T-helper 17 cell (primary cell): ENCODE measurements at places on chromosomes 7 and 10.

DNA sequence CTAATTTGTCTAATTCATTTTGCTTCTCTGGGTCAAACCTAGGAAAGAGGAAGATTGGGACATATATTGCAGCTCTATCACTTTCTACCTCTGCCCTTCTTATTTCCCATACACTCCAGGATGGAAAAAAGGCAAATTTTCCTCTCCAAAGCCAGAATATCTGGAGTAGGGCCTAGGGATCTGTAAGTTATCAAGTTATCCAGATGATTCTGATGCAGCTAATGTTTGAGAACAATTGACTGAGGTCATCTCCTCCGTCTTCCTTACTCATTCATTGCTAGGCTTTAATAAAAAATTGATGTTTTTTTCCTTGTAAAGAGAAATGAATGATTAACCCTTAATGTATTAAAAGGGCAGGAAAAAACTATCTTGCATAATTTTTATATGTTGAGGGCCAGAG is 211.9 kb upstream of the GLI3 start:
- H3K27me3 ChIP-seq = peaks cover under 1% of the 10 kb centered on the region
- H3K27ac ChIP-seq = no peak overlapping the region
- H3K4me1 ChIP-seq = no peaks in the 10 kb centered on the region
- peaks cover 2% of the 10 kb centered on the region for H3K36me3 ChIP-seq

DNA sequence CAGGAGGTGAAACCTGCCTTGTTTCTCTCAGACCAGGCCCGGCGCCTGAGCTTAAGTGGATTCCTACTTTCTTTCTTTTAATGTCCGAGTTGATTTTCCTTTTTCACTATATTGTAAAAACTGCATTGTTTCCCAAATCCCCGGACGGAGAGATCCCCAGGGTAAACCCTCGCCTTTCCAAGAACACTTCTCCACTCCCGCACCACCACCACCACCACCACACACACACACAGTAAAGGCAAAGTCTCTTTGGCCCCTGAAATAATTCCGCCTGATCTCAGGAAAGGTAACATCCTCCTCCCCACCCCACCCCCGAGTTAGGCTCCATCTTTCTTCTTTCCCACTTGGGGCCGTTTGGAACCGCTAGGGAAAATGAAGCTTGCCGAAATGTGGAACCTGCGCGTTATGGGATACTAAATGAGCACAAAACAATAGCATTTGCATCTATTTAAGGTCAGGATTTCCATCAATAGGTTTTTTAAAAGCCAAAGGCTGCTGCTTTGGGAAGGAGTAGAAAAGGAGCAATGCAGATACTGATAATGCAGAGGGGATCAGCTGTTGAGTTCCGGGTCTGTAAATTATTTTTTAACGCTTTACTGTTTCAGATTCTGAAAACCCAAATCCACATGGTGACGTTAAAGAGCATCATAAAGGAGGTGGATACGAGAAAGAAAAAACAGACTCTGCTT is 2.5 kb downstream of the HPSE2 start:
- no peak overlapping the region for H3K27ac ChIP-seq
- no peak for DNase-seq
- H3K4me1 ChIP-seq = peaks cover 12% of the 10 kb centered on the region
- H3K36me3 ChIP-seq = no peaks in the 10 kb centered on the region

DNA sequence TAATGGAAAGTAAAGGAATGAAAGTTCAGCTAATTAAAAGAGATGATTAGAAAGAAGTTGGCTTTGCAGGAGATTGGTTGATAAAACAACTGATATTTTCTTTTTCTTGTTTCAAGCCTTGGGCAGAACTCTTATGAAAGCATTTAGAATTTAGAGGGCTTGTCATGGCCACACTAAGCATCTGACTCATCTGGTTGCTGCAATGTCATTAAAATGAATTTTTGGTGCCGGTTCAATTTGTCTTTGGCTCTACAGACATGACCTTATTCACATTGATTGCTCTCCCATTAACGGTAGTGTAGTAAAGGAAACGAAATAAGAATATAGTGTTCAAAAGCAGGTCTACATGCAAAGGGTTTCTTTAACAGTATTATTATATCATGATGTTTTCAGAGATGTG is 1012.4 kb upstream of the C7orf33 start:
- no peak overlapping the region for H3K27ac ChIP-seq
- H3K27me3 ChIP-seq = no peaks in the 10 kb centered on the region
- H3K36me3 ChIP-seq = no peaks in the 10 kb centered on the region
- H3K4me3 ChIP-seq = no peak overlapping the region
- H3K4me1 ChIP-seq = no peaks in the 10 kb centered on the region
- no peak for DNase-seq

- H3K4me3 ChIP-seq = no peak overlapping the region
- no peak overlapping the region for H3K27ac ChIP-seq
- H3K27me3 ChIP-seq = no peaks in the 10 kb centered on the region
Measured at GRCh38 chr7:4650433-4651047, 31.6 kb upstream of the FOXK1 start.

DNA sequence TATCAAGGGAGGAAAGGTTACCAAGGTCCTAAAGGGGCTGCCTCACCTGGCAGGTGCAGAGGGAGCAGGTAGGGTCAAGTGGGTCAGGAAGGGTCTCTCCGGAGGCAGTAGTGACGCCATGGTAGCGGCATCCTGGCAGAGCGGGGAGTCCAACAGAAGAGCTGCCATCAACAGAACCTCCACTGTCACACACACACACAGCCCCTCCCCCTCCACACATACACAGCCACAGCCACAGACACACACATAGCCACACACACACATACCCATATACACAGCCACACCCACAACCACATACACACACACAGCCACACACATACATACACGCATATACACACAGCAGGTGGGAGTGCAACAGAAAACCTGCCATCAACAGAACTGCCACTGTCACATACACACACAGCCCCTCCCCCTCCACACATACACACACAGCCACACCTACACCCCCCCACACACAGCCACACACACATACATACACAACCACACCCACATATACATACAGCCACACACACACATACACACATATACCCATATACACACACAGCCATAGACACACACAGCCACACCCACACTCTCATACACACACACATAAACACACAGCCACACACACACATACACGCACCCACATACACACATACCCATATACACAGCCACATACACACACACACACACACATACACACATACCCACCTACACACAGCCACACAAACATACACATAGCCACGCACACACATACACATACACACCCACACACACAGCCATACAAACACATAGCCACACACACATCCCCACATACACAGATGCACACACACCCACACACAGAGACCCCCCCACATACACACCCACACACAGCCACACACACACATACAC is 23.1 kb downstream of the KCP start:
- H3K27ac ChIP-seq = no peak overlapping the region
- peaks cover 4% of the 10 kb centered on the region for H3K4me1 ChIP-seq
- no peak overlapping the region for H3K4me3 ChIP-seq
- H3K36me3 ChIP-seq = peaks cover 2% of the 10 kb centered on the region
- peaks cover 11% of the 10 kb centered on the region for H3K27me3 ChIP-seq
- DNase-seq = no peak

GRCh38 chr10:48518986-48519385 is 85.9 kb downstream of the ARHGAP22 start:
- no peaks in the 10 kb centered on the region for H3K4me1 ChIP-seq
- no peak for DNase-seq
- no peak overlapping the region for H3K27ac ChIP-seq
- no peak overlapping the region for H3K4me3 ChIP-seq

DNA sequence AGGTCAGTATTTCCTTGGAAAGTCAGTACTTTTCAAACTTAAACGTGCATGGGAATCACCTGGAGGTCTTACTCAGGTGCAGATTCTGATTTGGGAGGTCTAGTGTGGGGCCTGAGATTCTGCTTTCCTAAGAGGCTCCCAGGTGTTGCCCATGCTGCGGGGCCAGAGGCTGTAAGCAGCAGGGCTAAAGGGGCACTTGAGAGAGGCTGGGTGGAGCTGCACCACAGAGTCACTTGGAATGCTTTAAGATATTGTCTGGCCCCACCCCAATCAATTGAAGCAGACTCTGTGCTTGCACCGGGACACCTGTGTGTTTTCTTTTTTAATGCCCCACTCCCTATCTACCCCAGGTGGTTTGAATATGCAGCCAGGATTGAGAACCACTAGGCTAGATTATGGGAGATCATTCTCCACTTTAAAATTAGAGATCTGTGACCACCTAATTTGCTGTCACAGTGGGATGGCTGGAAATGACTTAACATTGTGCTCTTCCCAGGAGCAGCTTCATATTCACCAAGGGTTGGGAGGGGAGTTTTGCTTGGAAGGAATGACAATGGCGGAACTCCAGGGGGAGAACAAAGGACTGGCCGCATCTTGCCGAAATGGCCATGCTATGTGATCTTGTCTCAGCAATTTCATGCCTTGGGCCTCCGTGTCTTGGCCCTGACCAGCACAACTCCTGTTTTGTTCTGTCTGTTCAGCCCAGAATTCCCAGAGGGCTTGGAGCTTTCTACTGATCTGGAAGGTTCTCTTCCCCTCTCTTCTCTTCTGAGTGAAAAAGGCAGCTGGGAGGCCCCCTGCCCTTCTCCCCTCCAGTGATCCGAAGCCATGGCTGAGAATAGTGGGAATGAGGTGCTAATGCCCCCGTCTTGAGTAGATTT is 80.2 kb downstream of the FAM241B start:
- DNase-seq = no peak
- H3K27ac ChIP-seq = no peak overlapping the region
- no peaks in the 10 kb centered on the region for H3K4me1 ChIP-seq
- peaks cover 6% of the 10 kb centered on the region for H3K36me3 ChIP-seq
- peaks cover 62% of the 10 kb centered on the region for H3K27me3 ChIP-seq

GRCh38 chr7:28990200-28990960 is 32.2 kb upstream of the TRIL start:
- no peaks in the 10 kb centered on the region for H3K4me1 ChIP-seq
- H3K36me3 ChIP-seq = no peaks in the 10 kb centered on the region
- no peak for DNase-seq
- H3K27me3 ChIP-seq = peaks cover 5% of the 10 kb centered on the region
- no peak overlapping the region for H3K27ac ChIP-seq
- H3K4me3 ChIP-seq = no peak overlapping the region

- H3K36me3 ChIP-seq = no peaks in the 10 kb centered on the region
- no peak overlapping the region for H3K4me3 ChIP-seq
- H3K27me3 ChIP-seq = peaks cover 39% of the 10 kb centered on the region
- no peak for DNase-seq
- peaks cover 5% of the 10 kb centered on the region for H3K4me1 ChIP-seq
- no peak overlapping the region for H3K27ac ChIP-seq
Measured at GRCh38 chr10:25078658-25079431, 62.4 kb downstream of the THNSL1 start.

GRCh38 chr7:63205136-63205535 is 793.5 kb upstream of the ZNF722 start:
- no peak for DNase-seq
- H3K27me3 ChIP-seq = no peaks in the 10 kb centered on the region
- no peaks in the 10 kb centered on the region for H3K36me3 ChIP-seq
- no peaks in the 10 kb centered on the region for H3K4me1 ChIP-seq

GRCh38 chr7:143931739-143932138 is 3.3 kb upstream of the OR2F2 start:
- H3K4me3 ChIP-seq = no peak overlapping the region
- DNase-seq = no peak
- peaks cover 2% of the 10 kb centered on the region for H3K4me1 ChIP-seq
- no peaks in the 10 kb centered on the region for H3K27me3 ChIP-seq
- H3K36me3 ChIP-seq = no peaks in the 10 kb centered on the region

- peak; percentile 7 for DNase-seq
- peaks cover 69% of the 10 kb centered on the region for H3K27me3 ChIP-seq
- peaks cover 9% of the 10 kb centered on the region for H3K36me3 ChIP-seq
- H3K4me1 ChIP-seq = peaks cover 29% of the 10 kb centered on the region
- H3K27ac ChIP-seq = peak overlapping the region; percentile 41
- H3K4me3 ChIP-seq = peak overlapping the region; percentile 94
Measured at GRCh38 chr10:114631666-114632417, 26.2 kb downstream of the ABLIM1 start.

DNA sequence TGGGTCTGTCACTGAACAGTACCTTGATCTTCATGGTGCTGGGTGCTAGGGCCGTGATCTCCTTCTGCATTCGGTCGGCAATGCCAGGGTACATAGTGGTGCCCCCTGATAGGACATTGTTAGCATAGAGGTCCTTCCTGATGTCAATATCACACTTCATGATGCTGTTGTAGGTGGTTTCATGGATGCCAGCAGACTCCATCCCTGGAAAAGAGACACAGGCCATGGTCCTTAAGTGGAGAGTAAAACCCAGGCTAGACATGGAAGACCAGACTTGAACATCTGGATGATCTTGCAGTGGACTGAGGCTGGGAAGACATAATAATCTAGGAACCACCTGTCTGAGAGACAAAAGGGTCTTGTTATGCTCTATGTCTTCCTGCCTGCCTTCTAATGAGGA is 14.5 kb downstream of the ACTA2 start:
- no peak overlapping the region for H3K4me3 ChIP-seq
- DNase-seq = no peak
- H3K4me1 ChIP-seq = peaks cover 21% of the 10 kb centered on the region
- peaks cover 11% of the 10 kb centered on the region for H3K36me3 ChIP-seq
- H3K27ac ChIP-seq = no peak overlapping the region

DNA sequence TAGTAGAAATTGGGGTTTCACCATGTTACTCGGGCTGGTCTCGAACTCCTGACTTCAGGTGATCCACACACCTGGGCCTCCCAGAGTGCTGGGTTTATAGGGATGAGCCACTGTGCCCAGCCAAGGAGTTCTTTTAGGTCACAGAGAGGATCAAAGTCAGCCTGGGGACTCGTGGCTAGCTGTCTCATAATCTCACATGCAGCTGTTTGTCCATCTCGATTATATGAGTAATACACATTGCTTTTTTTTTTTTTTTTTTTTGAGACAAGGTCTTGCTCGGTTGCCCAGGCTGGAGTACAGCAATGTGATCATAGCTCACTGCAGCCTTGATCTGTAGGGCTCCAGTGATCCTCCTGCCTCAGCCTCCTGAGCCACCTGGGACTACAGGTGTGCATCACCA is 2.2 kb downstream of the IFT22 start:
- H3K4me3 ChIP-seq = no peak overlapping the region
- no peak overlapping the region for H3K27ac ChIP-seq
- peaks cover 16% of the 10 kb centered on the region for H3K4me1 ChIP-seq
- no peaks in the 10 kb centered on the region for H3K36me3 ChIP-seq
- DNase-seq = no peak
